NCI-H526 treated with DMSO at 0.1 percent for 48 hours (cell line): ENCODE measurements at places on chromosomes 3 and 15.

DNA sequence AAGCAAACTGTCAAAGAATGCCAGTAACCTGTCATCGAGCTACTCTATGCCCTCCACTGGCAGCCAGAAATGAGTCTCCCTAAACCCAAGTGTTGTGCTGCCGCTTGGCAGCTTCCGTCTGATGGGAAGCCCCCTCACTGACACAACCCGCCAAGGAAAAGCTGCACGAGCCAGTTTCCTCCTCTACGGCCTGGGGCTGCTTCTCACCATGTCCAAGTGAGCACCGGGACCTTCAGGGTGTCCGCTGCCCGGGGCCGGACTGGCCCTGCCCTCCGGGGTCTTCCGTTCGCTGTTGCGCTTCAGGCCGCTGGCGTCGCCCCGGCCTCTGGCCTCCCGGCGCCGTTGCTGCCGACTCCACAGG lies 490 bp downstream of the TOMM70 start:
- DNase-seq = no peak

DNA sequence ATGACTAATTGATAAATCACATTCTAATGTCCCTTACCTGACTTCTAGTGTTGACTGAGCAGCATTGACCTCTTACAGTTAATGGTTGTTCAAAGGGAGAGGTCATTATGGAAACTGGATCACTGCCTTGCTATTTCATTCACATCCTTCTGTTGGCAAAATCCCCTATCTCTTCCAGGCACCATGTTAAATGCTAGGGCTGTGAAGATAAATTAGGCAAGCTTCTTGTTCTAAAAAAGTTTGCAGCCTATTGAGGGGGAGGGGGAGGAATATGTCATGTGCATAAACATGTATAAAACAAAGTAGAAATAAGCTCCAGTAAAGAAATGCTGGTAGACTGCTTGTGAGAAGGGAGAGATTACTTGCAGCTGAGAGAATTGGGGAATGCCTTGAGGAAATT lies 84.8 kb upstream of the MLF1 start:
- DNase-seq = no peak

DNA sequence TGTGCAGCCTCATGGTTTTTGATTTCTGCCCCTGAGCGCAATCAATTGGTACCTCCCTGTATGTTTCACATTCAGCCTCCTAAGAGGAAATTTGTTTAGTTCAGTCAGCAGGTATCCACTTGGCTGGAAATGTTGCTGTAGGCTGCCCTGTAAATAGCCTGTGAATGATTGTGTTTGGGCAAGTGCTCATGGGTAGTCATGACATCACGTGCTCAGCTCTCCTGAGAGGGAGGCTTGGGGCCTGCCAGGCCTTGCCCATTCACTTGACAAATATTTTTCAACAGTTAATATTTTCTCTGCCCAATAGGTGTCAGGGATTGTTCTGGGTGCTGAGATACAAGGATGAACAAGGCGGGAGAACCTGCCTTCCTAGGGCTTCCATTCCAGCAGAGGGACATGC lies 13.3 kb downstream of the HRH1 start:
- no peak for DNase-seq

DNA sequence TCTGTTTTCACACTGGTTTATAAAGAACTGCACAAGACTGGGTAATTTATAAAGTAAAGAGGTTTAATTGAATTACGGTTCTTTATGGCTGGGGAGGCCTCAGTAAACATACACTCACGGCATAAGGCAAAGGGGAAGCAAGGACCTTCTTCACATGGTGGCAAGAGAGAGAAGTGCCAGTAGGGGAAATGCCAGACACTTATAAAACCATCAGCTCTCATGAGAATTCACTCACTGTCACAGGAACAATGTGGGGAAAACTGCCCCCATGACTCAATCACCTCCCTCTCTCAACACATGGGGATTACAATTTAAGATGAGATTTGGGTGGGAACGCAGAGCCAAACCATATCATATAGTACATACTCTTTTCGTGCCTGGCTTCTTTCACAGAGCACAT lies 42.4 kb downstream of the MAP2K1 start:
- no peak for DNase-seq

DNA sequence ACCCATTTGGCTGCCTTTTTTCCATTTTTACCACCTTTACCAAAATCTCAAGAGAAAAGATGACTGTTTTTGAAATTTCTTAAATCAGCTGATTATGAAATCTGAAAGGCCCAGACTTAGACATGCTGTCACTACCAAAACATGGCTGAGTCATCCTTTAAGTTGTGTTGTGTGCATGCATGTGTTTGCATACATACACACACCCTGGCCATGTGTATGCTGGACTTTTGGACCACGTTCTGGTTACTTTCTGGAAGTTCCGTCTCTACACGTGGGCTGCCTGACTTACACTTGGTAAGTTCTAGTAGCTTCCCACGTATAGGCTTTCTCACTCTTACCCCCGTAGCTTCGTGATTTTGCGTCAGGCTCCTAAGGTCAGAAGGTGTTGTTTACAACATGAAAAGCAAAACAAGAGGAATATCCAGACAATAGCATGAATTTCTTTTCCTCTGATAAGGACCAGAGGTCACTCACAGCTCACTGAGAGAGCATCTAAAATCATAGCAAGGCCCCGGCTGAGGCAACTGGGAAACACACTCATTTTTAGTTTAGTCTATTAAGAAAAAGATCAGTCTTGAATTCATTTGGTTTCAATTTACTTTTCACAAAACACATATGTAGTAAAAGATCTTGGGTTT lies 62.4 kb downstream of the COL8A1 start:
- no peak for DNase-seq

- DNase-seq = no peak
Measured at GRCh38 chr3:128343287-128344051, 123.2 kb downstream of the DNAJB8 start.
